Gastroesophageal sphincter (tissue), 4 donors: ENCODE measurements at places on chromosomes 3 and 15.
A peak's percentile ranks its signal among the peaks of the same experiment; 100 is the strongest.

DNA sequence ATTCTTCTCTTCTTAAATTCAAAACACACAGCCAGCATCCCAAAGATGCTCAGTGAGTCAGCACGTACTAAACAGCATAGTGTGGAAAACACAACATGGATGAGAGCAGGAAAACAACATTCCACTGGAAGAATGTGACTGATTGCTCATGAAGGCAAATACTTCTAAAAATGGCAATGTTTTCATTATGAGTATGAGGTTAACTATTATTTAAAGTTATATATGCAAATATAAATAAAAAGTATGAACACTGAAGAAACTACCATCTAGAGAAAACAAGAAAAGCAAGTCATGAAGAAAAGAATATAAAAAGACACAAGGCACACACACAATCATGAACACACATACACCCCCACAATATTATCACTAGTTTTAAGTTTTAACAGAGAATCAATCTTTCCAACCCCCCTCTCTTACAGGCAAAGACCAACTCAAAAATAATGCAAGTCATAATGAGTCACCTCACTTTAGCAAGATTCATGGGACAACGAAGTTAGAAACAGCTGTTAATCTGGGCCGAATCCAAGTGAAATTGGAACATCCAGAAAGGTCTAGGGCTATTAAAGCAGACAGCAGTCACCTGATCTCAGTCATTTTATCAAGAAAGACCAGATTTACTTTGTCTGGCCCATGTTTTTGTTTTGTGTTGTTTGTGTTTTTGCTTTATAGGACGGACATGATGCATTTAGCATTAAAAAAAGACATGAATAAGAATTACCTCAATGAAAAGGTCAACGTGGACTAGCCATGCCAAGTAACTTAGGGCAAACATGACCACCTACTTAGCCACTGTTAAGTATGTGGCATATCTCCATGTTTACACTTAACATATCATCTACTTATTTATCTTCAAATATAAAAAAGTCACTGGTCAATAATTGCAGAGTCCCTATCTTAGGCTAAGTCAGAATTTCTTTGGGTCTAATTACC, 18.1 kb downstream of the GBE1 start:
- H3K4me1 ChIP-seq = peaks cover 11% of the 10 kb centered on the region
- no peaks in the 10 kb centered on the region for H3K27me3 ChIP-seq
- peak overlapping the region; percentile 63 for H3K27ac ChIP-seq
- ATAC-seq = peak; percentile 80
- no peaks in the 10 kb centered on the region for H3K36me3 ChIP-seq

DNA sequence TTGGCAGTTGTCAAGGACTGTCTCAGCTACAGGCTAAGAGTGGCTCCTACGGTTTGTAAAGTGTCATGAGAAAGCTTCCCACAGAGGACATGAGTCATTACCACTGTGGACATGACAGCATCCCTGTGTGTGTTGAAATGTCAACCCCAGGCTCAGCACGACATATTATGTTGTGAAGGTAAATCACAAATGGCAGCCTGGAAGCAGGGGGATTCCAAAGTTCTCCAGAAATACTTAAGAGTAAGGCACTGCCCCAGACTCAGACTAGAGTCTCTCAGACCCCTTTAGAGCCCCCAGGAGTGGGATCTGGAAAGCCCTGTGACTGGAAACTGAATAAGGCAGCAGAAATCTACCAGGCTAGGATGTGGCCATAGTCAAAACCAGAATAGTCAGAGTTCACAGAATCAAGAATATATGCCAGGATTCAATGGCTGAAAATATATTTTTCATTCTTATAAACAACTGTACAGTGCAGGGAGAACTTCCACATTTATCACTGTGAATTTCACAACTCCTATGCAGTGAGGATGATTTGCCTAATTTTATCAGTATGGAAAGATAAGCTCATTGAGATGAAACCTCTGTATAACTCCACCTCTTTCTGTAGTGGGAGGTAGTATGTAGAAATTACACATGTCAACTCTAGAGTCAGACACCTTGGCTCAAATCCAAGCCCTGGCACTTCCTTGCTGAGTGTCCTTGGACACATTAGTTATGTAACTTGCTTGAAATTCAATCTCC, 237.1 kb upstream of the CFAP20DC start:
- ATAC-seq = no peak
- H3K27me3 ChIP-seq = no peaks in the 10 kb centered on the region
- no peak overlapping the region for H3K4me3 ChIP-seq

DNA sequence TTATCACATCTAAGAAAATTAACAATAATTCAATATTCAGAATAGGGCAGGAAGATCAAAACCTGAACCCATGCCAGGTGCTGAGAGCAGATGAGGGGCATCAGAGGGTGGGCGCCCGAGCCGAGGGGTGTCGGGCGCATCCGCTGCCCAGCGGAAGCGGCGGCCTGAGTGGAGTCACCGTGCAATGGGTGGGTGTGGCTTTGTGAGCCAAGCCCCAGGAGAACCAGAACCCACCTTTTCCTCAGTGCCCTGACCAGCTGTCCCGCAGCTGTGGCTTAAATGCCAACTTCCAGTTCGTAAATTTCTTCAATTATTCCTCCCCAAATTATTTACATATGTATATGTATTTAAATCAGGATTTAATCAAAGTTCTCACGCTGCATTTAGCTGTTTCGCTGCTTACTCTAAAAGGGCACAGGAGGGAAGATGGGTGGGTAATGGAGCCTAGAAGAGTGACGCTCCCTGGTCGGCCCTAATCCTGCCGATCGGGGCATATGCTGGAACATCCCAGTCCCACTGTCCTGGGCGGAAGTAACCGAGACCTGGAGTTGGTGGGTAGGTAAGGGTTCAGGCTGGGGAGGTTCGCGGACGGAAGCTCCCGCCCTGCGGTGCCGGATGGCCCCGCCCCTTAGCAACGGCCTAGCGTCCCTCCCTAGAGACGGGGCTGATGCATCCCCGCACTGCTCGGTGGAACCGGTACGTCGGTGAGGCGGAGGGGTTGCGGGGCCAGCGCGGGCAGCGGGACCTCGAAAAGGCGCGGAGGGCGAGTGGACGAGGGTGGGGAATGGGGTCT, 1.3 kb downstream of the DNAH1 start:
- peaks cover 9% of the 10 kb centered on the region for H3K4me1 ChIP-seq
- H3K4me3 ChIP-seq = peak overlapping the region; percentile 44
- H3K36me3 ChIP-seq = no peaks in the 10 kb centered on the region
- ATAC-seq = peak; percentile 78

GRCh38 chr3:8164145-8164544, 337.5 kb upstream of the LMCD1 start:
- H3K27ac ChIP-seq = no peak overlapping the region
- H3K4me1 ChIP-seq = no peaks in the 10 kb centered on the region
- no peak overlapping the region for H3K4me3 ChIP-seq
- no peaks in the 10 kb centered on the region for H3K36me3 ChIP-seq

DNA sequence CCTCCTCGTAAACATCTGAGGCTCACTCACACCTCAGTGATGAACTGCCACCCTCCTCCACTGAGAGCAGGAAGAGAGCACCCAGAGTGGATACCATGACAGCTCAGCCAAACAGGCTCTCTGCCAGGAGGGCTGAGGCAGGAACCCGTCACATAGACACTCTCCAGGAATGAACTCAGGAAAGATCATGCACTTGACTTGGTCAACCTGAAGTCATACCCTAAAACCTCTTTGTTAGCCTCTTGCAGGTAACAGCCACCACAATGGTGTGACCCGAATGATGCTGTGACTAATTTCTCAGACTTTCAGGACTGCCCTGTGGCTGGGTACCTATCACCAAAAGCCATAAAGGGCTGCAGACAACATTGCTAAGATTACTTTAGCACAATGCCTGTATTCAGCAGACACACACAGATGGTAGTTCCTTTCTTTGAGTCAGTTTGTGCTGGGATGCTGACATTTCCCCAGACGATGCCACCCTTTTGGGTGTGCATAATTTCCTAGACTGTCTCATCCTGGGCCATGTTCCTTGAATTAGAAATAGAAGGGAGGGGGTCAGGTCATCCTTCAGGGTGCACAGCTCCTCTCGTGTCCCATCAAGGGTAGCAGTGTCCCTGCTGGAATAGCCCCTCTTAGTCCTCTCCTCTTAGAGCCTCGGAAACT, 30.3 kb downstream of the CX3CR1 start:
- no peaks in the 10 kb centered on the region for H3K36me3 ChIP-seq
- H3K4me1 ChIP-seq = peaks cover 28% of the 10 kb centered on the region
- no peak overlapping the region for H3K4me3 ChIP-seq
- peak; percentile 24 for ATAC-seq

DNA sequence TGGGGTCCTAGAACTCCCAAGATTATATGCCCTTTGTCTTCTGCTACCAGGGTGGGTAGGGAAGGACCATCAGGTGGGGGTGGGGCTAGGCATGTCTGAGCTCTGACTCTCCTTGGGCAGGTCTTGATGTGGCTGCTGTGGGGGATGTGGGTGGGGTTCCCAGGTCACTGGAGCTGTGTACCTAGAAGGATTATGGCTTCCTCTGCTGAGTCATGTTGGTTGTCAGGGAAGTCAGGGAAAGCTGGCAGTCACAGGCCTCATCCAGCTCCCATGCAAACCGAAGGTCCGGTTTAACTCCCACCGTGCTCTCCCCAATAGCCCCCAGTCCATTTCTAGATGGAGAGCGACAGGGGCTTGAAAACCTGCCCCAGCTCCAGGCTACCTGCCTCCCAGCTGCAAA, 35.2 kb downstream of the EID1 start:
- ATAC-seq = no peak
- H3K27me3 ChIP-seq = no peaks in the 10 kb centered on the region
- H3K36me3 ChIP-seq = no peaks in the 10 kb centered on the region
- no peak overlapping the region for H3K27ac ChIP-seq

- H3K4me1 ChIP-seq = no peaks in the 10 kb centered on the region
- no peak overlapping the region for H3K27ac ChIP-seq
- H3K27me3 ChIP-seq = no peaks in the 10 kb centered on the region
- peaks cover 72% of the 10 kb centered on the region for H3K36me3 ChIP-seq
Observed at GRCh38 chr15:61946778-61947177, 113.5 kb downstream of the VPS13C start.

DNA sequence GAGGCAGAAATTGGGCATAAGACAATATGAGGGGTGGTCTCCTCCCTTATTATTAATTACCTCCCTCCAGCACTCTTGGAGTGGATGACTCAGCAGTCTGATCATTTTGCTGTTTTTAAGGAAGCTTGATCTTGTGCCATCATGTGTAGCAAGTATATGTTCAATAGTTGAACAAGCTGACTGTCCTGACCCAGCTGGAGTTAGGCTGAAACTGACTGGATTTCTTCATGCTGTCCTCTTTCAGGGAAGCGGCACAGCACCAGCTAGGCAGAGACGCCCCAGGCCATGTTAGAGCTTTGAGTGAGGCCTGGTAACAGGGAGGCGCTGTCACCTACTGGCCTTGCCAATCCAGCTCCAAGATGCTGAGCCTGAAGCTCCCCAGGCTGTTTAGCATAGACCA, 54.4 kb upstream of the KIF23 start:
- no peaks in the 10 kb centered on the region for H3K36me3 ChIP-seq
- H3K27ac ChIP-seq = no peak overlapping the region
- no peak overlapping the region for H3K4me3 ChIP-seq

GRCh38 chr15:100284701-100285100, 57.1 kb downstream of the ADAMTS17 start:
- H3K4me3 ChIP-seq = no peak overlapping the region
- no peaks in the 10 kb centered on the region for H3K27me3 ChIP-seq
- ATAC-seq = peak; percentile 92

DNA sequence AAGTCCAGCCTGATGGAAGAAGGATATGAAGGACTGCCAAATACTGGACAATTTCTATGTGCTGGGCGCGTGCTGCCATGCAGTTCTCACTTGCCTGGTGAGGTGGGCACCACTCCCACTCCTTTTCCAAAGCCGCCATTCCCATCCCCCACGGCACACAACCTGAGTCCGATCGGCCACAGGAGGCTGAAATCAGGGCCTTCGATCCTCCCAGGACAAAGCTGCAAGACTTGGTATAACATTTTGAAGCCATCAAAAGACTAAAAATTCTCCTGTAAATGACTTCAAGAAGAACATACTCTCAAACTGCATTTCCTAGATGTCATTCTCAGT, 3.1 kb upstream of the MAP6D1 start:
- ATAC-seq = no peak
- H3K27ac ChIP-seq = no peak overlapping the region
- H3K27me3 ChIP-seq = no peaks in the 10 kb centered on the region
- H3K36me3 ChIP-seq = peaks cover 58% of the 10 kb centered on the region
- no peaks in the 10 kb centered on the region for H3K4me1 ChIP-seq
- no peak overlapping the region for H3K4me3 ChIP-seq

GRCh38 chr3:126390201-126390600, 4.5 kb upstream of the CFAP100 start:
- peaks cover 15% of the 10 kb centered on the region for H3K4me1 ChIP-seq
- ATAC-seq = no peak
- no peak overlapping the region for H3K4me3 ChIP-seq
- peaks cover 6% of the 10 kb centered on the region for H3K27me3 ChIP-seq

DNA sequence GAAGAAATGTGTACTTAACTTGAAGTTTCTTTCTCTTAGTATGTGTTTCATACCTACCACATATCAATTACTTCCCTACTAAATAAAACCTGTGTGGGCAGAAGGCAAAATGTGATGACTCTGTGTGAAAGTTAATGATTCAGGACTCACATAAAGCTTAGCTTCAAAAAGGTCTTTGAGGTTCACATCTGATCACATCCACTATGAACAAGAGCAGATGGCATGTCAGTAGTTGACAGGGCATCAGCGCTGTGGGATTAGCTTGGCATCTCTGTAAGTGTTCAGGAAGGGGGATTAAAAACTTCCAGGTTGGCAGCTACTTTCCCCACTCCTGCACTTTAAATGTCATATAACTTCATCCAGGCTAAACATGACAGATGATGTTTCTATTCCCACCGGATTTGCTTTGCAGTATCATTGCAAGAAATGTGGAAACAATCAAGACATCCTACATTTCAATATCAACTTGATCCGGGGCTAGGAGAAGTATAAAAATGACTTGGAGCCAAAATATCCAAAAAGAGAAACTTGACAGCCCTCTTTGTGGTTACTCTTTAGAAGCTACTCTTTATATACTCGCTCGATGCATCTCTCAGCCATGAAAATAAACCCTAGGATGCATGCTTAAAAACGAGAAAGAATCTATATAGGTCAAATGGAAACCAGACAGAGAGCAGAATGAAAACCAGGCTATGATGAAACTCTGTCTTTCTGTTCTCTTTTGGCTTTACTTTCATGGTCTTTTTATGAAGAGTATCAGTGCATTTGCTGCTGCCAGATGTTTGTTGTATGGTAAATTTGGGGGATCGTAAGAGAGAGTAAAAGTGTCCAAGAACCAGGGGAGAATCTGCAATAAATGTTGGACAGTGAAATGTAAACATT, 273.1 kb upstream of the ALCAM start:
- H3K4me1 ChIP-seq = no peaks in the 10 kb centered on the region
- no peak for ATAC-seq
- H3K27me3 ChIP-seq = no peaks in the 10 kb centered on the region
- H3K27ac ChIP-seq = no peak overlapping the region

GRCh38 chr3:126082362-126083137, 1.4 kb downstream of the SLC41A3 start:
- no peak for ATAC-seq
- H3K4me3 ChIP-seq = peak overlapping the region; percentile 95

DNA sequence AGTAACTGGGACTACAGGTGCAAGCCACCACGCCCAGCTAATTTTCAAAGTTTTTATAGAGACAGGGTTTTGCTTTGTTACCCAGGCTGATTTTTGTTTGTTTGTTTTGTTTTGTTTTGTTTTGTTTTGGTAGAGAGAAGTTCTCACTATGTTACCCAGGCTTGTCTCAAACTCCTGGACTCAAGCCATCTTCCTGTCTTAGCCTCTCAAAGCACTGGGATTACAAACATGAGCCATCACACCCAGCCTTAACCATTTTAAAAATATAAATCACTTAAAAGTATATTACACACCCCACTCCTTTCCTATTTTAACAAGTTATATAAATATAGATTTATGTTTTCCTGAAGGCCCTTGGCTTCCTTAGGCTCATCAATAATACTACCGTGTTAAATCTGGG, 6.5 kb upstream of the DYNC1LI1 start:
- peak overlapping the region; percentile 4 for H3K4me3 ChIP-seq
- ATAC-seq = no peak
- no peaks in the 10 kb centered on the region for H3K27me3 ChIP-seq
- H3K27ac ChIP-seq = peak overlapping the region; percentile 48
- H3K4me1 ChIP-seq = no peaks in the 10 kb centered on the region
- H3K36me3 ChIP-seq = no peaks in the 10 kb centered on the region
